Placental epithelial cell (primary cell): ENCODE measurements at places on chromosomes 3 and 15. TPM values are rescaled to one million over a fixed set of nuclear protein-coding genes. Genes with fewer than 3 reads are reported as not detected.

The RAMAC gene
- 48.2 and 49.1 TPM in 2 replicates for total RNA-seq

The IGSF10 gene
- not detected in 2 replicates for total RNA-seq

The GOLIM4 gene
- total RNA-seq = 28.8 and 34.9 TPM in 2 replicates

The IL16 gene
- under 0.01 and 0.43 TPM in 2 replicates for total RNA-seq

The ACTL6A gene
- 31.0 and 101 TPM in 2 replicates for total RNA-seq

The SSUH2 gene
- total RNA-seq = 0.11 and 0.39 TPM in 2 replicates

The TBC1D5 gene
- total RNA-seq = 69.1 and 73.8 TPM in 2 replicates

The XCR1 gene
- total RNA-seq = under 0.01 TPM in 1 of 2 replicates, not detected in the other
